HAP-1 (cell line): ENCODE measurements at places on chromosomes 1 and 21.

GRCh38 chr1:202192770-202193613 is 607 bp upstream of the LGR6 start:
- DNase-seq, result peak; percentile 46

DNA sequence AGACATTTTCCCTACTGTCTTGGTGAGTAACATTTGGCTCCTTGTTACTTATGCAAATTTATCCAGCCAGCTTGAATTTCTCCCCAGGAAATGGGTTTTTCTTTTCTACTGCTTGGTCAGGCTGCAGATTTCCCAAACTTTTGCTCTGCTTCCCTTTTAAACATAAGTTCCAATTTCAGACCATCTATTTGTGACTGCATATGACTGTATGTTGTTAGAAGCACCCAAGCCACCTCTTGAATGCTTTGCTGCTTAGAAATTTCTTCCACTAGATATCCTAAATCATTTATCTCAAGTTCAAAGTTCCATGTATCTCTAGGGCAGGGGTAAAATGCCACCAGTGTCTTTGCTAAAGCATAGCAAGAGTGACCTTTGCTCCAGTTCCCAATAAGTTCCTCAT is 32.3 kb upstream of the CITED4 start:
- DNase-seq, result no peak

DNA sequence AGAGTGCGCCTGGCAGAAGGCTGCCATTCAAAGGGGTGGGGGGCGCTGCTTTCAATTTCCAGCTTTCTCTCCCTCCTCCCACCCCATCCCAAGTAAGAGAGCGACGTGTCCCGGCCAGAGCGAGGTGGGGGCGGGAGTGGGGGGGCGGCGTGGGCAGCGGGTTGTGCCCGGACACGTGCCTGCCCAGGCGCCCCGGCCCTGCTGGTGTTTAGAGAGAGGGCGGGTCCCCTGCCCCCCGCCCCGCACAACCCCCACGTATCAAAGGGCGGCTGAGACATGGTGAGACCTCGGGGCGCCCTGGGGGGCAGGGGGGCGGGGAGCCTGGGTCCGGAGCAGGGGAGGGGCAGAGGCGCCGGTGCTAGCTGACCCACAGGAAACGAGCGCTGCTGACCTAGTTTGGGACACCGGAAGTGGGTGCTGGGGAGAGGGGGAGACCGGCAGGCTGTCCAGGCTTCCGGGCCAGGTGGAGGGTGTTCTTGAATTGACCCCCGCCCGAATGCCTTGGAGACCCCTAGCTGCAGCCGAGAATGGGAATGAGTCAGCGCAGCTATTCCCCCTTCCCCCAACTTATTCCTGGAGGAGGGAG is 1.3 kb downstream of the ZBTB7B start:
- peak; percentile 72 for DNase-seq

DNA sequence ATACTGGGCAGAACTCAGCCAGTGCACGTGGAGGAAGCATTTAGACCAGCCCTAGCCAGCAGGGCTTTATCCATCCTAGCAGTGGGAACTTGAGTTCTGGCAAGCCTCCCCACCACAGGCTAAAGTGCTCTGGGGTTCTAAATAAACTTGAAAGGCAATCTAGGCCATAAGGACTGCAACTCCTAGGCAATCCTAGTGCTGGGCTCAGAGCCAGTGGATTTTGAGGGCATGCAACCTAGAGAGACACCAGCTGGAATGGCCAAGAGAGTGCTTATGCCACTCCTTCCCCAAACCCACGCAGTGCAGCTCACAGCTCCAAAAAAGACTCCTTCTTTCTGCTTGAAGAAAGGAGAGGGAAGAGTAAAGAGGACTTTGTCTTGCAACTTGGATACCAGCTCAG is 70.5 kb upstream of the APOBEC4 start:
- DNase-seq, result no peak

DNA sequence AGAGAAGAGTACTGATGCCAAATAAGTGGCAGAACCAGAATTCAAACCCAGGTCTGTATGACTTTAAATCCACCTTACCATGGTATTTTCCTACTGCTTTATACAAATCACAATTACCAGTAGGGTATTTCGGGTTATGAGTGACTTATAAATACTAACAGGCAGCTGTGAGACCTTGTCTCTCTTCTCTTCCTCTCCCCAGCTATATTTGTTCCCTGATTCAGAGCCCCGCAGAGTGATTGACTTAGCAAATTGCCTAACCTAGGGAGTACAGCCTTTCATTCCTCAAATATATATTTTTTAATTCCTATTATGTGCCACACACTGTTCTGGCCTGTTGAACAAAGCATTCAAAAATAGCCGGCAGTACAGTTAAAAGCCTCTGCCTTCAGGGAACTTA is 168.0 kb downstream of the CLEC20A start:
- DNase-seq, result no peak

GRCh38 chr1:26145960-26146294 is 13.0 kb upstream of the FAM110D start:
- no peak for DNase-seq
